GM12892 (cell line): ENCODE measurements at places on chromosomes 2 and 18.
A peak's percentile ranks its signal among the peaks of the same experiment; 100 is the strongest.

GRCh38 chr2:68248361-68248760, 4.0 kb downstream of the PPP3R1 start:
- DNase-seq = no peak

DNA sequence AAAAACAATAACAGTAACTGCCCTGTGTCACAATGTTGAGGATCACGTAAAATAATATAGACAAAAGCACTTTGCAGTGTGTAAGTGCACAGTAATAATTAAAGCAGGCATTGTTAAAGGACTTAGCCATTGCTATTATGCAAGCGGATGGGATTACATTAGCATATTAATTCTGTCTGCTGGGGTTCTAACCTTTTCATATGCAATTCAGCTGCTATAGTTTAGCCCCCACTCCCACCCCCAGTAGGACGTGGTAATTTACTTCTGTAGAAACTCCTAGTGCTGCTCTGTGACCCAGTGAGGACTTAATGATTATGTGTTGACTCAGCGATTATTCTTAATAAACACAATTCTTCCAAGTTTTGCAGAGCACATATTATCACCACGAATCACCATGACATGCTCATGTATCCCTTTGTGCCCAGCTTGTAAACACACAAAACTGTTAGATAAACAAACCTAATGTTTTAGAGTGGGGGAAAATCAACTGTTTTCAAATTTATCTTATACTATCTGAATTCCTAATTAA, 5.1 kb upstream of the ADAM23 start:
- no peak for DNase-seq

DNA sequence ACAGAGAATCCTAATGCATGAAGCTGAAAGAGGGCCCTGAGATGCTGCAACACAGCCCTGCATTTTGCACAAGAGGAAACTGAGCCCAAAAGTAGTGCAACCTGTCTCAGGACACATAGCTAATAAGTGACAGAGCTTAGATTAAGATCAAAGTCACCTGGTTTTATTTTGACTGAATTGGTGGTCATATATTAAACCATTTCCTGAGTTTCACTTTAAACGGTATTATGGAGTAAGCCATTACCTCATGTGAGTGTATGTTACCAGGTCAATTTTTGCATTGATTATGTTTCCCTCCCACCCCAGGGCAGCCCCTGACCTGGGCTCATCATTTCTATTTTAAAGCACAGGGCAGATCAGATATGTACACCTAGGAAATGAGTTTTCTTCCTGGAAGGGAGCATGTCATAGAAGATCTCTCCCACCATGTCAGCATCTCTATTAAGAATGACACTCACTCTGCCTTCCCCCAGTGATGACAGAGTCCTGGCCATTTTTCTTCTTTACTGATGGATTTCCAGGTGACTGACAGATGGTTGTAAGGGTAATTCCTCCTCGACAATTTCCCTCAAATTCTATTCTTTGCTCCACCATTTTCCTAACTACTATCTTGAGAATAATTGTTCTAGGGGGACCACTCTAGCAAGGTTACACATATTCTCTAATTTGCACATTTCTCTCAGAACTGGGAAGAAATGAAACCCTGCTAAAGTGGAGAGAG, 441.3 kb upstream of the SLC14A2 start:
- no peak for DNase-seq

DNA sequence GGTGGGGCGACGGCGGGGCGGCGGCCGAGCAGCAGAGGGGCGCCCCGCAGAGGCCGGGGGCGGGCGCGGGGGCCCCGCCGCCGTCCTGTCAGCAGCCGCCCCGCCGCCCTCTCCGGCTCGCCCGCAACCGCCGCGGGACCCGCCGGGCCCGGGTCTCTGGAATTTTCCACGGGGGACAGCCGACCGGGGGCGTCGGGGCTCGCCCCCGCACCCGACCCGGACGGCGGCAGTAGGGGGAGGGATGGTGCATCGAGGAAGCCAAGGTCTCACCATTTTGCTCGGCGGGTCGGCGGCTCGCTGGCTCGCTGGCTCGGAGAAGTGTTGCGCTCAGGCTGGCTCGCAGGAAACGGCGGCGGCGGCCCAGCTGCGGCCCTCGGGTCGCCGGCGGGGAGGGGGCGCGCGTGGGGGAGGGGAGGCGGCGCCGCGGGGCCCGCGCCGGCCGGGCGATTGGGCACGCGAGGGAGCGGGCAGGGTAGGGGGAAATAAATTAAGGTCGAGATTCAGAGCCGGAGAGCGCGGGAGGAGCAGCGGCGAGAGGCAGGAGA, 405 bp downstream of the PPP3R1 start:
- peak; percentile 13 for DNase-seq

DNA sequence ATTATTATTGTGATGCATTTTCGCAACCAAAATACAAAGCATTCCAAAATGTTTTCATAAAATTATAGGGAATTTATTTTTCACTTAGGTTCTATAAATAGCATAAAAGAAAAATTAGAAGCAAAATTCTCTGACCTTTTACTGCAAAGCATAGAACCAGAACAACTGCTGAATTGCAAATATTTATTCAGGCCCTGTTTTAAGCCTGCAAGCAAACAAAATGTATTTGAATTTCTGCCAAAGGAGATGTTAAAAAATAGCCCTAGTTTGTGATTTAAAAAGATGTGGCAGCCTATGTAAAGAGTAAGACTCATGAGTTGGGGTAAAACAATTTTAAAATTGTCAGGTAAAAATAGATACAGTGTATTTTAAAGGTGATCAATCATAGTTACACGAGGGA, 138.1 kb downstream of the KCNJ3 start:
- no peak for DNase-seq

- DNase-seq = no peak
Measured at GRCh38 chr2:70710038-70710690, 57.8 kb downstream of the ADD2 start.

GRCh38 chr18:58965291-58966004, 100.8 kb downstream of the ZNF532 start:
- DNase-seq = no peak

DNA sequence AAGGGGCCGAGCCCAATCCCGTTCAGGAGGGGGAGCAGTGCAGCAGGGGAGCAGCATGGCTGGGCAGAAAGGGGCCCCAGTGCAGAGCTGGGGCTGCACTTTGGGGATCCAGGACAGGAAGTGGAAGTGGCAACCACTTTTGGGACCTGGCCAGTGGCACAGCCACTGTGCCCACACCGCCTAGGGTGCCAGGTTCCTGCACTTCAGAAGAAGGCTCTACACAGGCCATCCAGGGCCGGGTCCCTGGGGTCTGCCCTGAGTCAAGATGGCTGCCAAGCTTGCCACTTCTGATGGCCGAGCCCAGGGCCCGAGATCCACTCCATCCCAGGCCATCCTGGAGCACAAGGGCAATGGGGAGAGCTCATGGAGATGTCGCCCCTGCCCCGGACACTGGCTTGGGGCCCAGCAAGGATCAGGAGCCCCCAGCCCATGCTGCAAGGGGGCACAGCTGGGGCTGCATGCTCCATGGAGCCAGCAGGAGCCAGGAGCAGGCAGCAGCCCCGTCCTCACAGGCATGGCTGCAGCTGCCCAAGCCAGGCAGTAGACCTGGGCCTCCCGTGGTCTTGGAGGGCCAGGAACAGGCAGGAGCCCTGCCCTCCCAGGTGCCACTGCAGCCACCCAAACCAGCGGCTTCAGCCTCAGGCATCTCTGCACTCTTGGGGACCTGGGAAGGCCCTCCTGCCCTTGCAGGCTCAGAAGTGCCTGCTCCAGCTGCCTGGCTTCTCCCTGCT, 35.0 kb upstream of the ID2 start:
- DNase-seq = no peak

DNA sequence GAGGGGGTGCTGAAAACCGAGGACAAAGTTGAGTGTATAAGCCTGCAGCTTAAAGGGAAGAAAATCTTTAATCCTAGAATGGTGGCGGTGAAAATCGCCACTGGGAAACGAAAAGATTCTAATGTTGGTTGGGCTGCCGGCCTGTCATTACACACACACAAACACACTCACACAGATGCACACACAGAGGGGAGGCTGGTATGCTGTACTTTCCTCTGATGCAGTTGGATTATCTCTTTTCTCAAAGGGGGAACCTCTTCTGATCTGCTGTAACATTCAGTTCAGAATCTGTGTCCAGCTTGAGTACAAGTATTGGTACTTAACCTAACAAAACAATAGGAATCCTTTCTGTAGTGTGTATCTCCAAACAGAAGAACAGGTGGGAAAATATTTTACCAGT, 39.0 kb downstream of the ANXA4 start:
- DNase-seq = no peak

- no peak for DNase-seq
Measured at GRCh38 chr2:127400897-127401756, 13.4 kb upstream of the MAP3K2 start.

- no peak for DNase-seq
Measured at GRCh38 chr2:141707486-141707885, 423.3 kb downstream of the LRP1B start.

DNA sequence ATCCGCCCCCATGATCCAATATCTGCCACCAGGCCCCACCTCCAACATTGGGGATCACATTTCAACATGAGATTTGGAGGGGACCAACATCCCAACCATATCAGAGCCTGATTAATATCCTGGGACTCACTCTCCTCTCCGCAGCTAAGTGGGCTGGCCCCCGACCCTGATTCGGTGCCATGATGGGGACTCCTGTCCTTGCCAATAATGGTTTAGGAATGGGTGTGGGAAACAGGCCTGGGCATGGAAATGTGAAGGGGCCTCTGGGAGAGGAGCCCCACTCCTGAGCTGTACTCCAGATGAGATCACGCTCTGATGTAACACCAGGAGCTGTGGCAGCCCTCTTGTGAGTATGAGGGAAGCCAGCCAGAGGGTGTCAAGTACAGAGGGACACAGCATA, 77.3 kb upstream of the SMAD7 start:
- no peak for DNase-seq

- no peak for DNase-seq
Measured at GRCh38 chr2:149902081-149902480, 314.5 kb upstream of the MMADHC start.

DNA sequence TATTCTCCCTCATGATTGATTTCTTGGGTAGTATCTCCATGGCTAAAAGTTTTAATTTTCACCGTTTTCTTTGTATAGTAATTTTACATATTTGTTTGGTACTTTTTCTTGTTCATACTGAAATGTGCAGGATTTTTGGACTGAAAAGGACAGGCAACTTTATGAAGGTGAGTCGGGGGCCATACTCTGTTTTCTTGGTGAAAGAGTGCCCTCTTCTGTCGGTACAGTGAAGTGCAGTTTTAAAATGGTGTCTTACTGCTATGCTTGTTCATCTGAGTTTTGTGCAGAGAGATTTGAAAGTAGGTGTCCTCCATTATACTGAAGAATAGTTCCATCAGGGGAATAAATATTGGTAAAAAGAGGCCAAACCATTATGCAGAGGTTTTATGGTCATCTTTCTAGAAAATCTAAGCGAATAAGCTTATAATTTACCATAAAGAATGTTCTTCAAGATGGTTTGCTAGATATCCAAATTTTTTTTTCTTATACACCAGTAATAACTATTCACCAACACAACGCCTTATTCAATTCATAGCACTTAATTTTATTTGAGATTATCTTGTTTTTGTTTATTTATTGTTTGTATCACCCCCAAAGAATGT, 8.7 kb upstream of the SERPINB13 start:
- DNase-seq = no peak

GRCh38 chr2:207064128-207064690, 101.5 kb downstream of the KLF7 start:
- DNase-seq = no peak

DNA sequence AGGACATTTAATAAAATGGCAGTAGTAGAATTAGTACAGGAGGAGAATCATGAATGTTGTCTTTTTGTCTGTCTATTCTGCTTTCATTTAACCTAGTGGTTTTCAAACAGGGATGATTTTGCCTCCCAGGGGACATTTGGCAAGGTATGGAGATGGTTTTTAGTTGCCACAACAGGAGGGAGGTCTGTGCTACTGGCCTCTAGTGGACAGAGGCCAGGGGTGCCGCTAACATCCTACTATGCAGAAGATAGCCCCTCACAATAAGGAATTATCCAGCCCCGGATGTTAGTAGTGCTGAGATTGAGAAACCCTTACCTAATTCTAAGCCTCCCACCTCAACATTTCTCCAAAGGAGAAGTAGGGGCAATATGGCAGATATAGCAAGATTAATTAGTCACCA, 18.3 kb downstream of the FASTKD2 start:
- DNase-seq = no peak

- DNase-seq = no peak
Measured at GRCh38 chr2:76413436-76413835, 702.7 kb upstream of the GCFC2 start.

DNA sequence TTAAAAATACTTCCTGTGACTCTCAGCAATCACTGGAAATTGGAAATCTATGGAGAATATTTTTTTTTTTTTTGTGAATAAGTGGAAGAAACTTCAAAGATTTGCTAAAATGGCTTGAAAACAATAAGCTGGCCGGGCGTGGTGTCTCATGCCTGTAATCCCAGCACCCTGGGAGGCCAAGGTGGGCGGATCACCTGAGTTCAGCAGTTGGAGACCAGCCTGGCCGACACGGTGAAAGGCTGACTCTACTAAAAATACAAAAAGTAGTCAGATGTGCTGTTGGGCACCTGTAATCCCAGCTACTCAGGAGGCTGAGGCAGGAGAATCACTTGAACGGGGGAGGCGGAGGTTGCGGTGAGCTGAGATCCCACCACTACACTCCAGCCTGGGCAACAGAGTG, 155.5 kb upstream of the CAVIN2 start:
- DNase-seq = no peak

GRCh38 chr18:11859903-11860407, 8.7 kb downstream of the CHMP1B start:
- no peak for DNase-seq

DNA sequence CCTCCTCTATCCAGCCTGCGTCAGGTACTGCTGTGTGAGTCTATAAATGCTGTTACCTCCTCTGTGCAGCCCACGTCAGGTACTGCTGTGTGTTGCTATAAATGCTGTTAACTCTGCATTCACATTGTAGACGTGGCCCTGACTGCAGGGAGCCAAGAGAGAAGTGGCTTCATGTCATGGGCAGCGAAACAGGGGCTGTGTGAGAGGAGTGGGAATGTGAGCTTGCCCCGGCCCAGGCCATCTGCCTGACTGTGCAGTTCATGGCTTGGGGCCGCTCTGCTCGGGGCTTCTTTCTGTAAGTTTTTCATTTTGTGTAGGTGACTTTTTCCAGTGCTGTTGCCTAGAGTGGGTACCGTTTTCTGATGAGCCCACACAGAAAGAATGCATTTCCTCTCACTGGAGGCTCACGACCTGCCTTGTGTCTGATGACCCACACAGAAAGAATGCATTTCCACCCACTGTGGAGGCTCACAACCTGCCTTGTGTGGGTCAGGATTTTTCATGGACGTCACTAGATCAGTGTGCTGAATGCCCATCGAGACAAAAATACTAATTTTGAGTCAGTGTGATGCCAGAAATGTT, 104.5 kb downstream of the SNTG2 start:
- no peak for DNase-seq

DNA sequence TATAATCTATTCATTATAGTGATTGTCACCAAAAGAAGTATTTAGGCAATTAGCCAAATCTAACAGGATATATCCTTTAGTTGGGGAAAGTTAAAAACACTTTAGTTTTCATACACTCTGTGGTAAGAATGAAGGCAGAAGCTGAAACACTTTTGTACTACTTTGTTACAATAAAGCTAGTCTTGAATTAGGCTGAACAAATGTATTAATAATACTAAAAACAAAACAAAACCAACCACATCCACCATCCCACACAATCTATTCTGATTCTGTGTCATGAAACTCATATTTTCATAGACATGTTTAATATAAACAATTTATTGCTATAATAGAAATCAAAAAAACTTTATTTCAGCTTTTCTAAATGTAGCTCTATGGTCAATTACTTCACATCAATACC, 508.8 kb downstream of the ZEB2 start:
- DNase-seq = no peak

- no peak for DNase-seq
Measured at GRCh38 chr2:219109471-219109870, 48.8 kb upstream of the IHH start.
